ENCODE measurements at places on chromosomes 2 and 18. TPM values are rescaled to one million over a fixed set of nuclear protein-coding genes. Genes with fewer than 3 reads are reported as not detected.

- no peak for DNase-seq
Observed at GRCh38 chr2:202251494-202251893, 13.1 kb upstream of the SUMO1 start.

GRCh38 chr2:168174756-168175155 is 72.6 kb downstream of the STK39 start:
- no peak for DNase-seq

GRCh38 chr2:107615039-107615438 is 211.7 kb upstream of the RGPD4 start:
- DNase-seq, result no peak

The ESCO1 gene
- total RNA-seq, result 28.5 TPM
